Activated CD4-positive, alpha-beta T cell treated with anti-CD3 and anti-CD28 coated beads, Interleukin-2, amount 10 ng/mL, durations not matched to agents 24 days and 14 days (primary cell): ENCODE measurements at places on chromosomes 5 and 9. TPM values are rescaled to one million over a fixed set of nuclear protein-coding genes. Genes with fewer than 3 reads are reported as not detected.

The MLANA gene
- not detected in 2 replicates for total RNA-seq

The KYAT1 gene
- 11.7 and 14.4 TPM in 2 replicates for total RNA-seq

The PDE6A gene
- not detected in 2 replicates for total RNA-seq

The ZNF462 gene
- 0.37 and 0.50 TPM in 2 replicates for total RNA-seq

The PCA3 gene
- not detected in 2 replicates for total RNA-seq

The TTC39B gene
- total RNA-seq = 20.3 and 22.2 TPM in 2 replicates

The SLC28A3 gene
- 0.44 and 0.54 TPM in 2 replicates for total RNA-seq

The PTPN3 gene
- total RNA-seq = 3.6 and 3.8 TPM in 2 replicates

The ADAMTSL1 gene
- total RNA-seq = not detected in 2 replicates

The TMOD1 gene
- total RNA-seq = 0.71 and 0.91 TPM in 2 replicates

The PSD2 gene
- total RNA-seq = not detected in 2 replicates

The MAPKAP1 gene
- 104 and 123 TPM in 2 replicates for total RNA-seq

The IL7R gene
- 57.7 and 64.1 TPM in 2 replicates for total RNA-seq

The OMD gene
- total RNA-seq = not detected in 2 replicates

The ARSB gene
- 11.5 and 12.4 TPM in 2 replicates for total RNA-seq

The PPP2CA gene
- total RNA-seq = 177 and 199 TPM in 2 replicates

The ROPN1L gene
- total RNA-seq = not detected in 2 replicates

The RMND5B gene
- total RNA-seq = 29.3 and 29.5 TPM in 2 replicates

The SPATA31E1 gene
- total RNA-seq = not detected in 2 replicates

The SREK1 gene
- total RNA-seq = 70.3 and 75.2 TPM in 2 replicates

The MEF2C gene
- total RNA-seq = 0.33 and 0.71 TPM in 2 replicates

The OR2S2 gene
- total RNA-seq = not detected in 2 replicates

The SEPTIN8 gene
- 43.8 and 45.4 TPM in 2 replicates for total RNA-seq

The POU4F3 gene
- total RNA-seq = 0.14 TPM in 2 replicates

The TTC23L gene
- total RNA-seq = not detected in 2 replicates

The PDZD2 gene
- not detected in 2 replicates for total RNA-seq

The WASHC1 gene
- 17.9 and 18.2 TPM in 2 replicates for total RNA-seq
